Omental fat pad (tissue), 4 donors: ENCODE measurements at places on chromosomes 6 and 20. TPM values are rescaled to one million over a fixed set of nuclear protein-coding genes. Genes with fewer than 3 reads are reported as not detected.

CASP8AP2 gene
- total RNA-seq = 12.9 TPM

GRCh38 chr6:157552081-157552747, 171.2 kb downstream of the ZDHHC14 start:
- no peak for DNase-seq

- no peak for DNase-seq
Measured at GRCh38 chr6:167825332-167826229, 1.1 kb upstream of the AFDN start.

DEFB124 gene
- 2.7 TPM for total RNA-seq

SLC22A16 gene
- total RNA-seq = 0.84 TPM

ZBP1 gene
- 0.56 TPM for total RNA-seq

GRCh38 chr20:32050324-32050841, 1.7 kb upstream of the HCK start:
- DNase-seq = no peak

DNA sequence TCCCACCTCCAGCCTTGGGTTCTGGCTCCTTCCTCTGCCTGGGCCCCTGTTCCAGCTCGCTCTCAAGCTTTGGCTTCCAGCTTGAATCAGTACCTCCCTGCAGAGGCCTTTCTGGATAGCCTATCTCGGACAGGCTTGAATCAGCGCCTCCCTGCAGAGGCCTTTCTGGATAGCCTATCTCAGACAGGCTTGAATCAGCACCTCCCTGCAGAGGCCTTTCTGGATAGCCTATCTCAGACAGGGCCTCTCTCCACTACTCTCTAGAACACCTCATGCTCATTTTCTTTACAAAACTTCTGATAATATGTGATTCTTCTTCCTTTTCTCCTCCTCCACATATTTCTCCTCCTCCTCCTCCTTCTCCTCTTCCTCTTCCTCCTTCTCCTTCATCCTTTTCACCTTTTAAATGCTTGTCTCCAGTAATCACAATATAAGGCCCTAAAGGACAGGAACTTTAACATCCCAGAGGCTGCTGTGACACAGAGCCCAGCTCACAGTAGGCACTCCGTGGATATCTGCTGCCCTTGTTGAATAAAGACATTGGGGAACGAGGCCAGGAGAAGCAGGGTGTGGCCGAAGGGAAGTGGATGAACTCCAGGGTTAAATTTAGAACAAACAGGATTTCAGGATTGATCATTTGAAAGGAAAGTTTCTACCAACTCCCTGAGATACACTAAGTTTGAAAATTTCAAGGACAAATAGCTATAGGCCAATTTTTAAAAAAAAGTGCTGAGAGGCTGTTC, 9.3 kb upstream of the RPS6KA2 start:
- DNase-seq = no peak

HSPA1B gene
- total RNA-seq = 174 TPM

GRCh38 chr6:8113131-8113654, 10.8 kb upstream of the EEF1E1 start:
- DNase-seq = no peak

GRCh38 chr6:20688710-20689500, 154.6 kb downstream of the CDKAL1 start:
- no peak for DNase-seq

HLA-C gene
- total RNA-seq = 210 TPM

DNA sequence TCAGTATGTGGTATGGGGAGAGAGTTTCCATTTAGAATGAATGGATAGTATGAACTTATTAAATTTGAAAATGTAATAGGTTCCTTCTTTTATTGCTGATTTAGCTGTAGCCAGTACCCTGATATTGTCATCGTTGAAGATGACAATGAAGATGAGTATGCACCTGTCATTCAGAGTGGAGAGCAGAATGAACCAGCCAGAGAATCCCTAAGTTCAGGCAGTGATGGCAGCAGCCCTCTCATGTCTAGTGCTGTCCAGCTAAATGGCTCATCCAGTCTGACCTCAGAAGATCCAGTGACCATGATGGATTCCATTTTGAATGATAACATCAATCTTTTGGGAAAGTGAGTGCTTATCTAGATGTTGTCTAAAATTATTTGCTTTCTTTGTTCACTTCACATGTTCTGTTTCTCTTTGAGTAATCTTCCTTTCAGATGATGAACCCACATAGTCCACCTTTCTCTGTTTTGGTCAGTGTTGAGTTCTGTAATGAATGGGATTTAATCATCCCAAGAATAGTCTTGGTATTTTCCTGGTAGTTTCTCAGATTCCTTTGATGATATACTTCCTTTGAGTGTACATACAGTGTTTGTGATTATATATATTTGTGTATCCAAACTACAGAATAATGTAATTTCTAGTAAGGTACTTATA, 23.3 kb downstream of the HSF2 start:
- DNase-seq = no peak

SPATA25 gene
- 3.3 TPM for total RNA-seq

DNA sequence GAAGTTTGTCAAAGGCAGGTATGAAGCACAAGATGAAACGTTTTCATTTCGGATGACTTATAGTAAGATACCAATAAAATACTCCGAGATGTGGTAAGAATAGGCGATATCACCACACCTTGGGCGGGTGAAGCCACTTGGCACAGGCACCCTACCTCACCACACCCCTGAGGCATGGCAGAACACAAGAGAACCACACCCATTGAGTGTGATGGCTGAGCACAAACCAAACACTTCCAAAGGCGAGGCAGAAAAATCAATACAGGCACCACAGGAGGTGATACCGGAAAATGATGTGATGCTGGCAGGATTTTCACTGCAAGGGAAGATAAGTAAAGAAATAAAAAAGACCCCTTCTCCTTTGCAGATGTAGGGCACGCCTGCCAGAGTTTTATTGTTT, 332.9 kb upstream of the PRDM1 start:
- DNase-seq = no peak

TPD52L1 gene
- total RNA-seq = 71.8 TPM

GRCh38 chr20:22243067-22243466, 341.3 kb downstream of the FOXA2 start:
- DNase-seq = no peak

DNA sequence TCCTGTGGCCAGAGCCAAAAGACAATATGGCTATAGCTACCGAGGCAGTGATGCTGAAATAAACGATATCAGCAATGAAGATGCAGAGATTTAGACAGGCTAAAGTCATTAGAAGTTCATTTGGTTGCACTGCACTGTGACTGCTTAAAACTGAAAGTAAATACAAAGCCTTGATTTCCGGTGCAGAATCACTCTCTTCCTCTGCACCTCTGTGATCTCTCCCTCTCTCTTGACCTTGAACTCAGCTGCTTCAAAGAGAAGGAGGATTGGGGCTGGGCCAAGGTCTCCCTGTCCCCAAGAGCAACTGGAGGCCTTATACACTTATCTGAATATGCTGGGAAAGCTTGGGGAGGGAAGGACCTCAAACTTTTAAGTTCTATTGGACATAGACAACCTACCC, 34.6 kb upstream of the SPACA1 start:
- DNase-seq = no peak

- no peak for DNase-seq
Measured at GRCh38 chr20:10701607-10702006, 27.8 kb upstream of the JAG1 start.

DNA sequence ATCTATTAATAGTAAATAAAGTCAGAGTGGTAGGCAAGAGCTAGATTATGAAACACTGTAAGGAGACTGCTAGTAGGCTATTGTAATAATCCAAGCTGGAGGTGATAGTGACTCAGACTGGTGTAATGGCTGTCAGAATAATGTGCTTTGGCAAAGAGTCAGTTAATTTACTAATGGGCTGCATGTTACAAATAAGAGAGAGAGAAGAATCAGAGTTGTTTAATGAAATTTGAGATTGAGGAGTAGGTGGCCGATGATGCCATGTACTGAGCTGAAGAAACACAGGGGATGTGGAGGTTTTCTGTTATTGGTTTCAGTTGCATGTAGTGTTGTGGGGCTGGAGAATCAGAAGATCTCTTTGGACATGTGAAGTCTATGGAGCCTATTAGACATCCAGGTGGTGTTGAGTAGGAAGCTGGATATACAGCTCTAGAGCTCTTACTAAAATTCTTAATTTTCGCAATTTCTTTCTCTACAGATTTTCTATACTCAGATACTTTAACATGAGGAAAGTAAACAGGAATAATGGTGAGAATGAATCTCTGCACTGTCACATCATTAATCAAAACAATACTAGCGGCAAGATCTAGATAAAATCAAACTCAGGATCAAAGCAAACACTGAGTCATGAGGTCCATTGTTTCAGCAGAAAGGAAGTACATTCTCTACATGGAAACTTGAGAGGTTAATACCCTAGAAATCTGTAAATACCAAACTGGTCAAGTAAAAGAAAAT, 167.7 kb downstream of the SIM1 start:
- no peak for DNase-seq

EFCAB8 gene
- not detected for total RNA-seq

SLC17A1 gene
- total RNA-seq = not detected

- DNase-seq = no peak
Measured at GRCh38 chr6:86357877-86358276, 579.5 kb upstream of the HTR1E start.

DNA sequence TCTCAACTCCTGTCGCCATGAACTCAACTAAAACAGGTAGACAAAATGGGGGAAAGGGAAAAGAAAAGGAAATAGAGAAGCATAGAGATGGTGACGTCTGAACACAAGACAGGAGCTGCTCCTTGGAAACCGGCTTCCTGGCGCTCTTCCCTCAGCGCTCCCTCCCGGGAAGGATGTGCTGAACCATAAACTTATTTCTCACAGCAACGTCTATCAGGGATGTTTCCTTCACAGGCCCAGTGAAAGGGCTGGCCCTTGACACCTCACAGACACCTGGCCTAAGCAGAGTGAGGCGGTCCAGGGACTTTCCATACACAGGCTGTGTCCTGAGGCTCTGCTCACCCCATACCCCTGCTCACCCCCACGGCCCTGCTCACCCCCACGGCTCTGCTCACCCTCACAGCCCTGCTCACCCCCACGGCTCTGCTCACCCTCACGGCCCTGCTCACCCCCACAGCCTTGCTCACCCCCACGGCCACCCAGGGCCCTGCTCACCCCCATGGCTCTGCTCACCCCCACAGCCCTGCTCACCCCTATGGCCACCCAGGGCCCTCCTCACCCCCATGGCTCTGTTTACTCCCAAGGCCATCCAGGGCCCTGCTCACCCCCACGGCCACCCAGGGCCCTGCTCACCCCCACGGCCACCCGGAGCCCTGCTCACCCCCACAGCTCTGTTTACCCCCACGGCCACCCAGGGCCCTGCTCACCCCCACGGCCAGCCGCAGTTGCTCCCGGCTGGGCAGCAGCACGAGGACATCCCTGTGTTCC, 653 bp downstream of the FRMD1 start:
- no peak for DNase-seq

TNF gene
- total RNA-seq = not detected

DNA sequence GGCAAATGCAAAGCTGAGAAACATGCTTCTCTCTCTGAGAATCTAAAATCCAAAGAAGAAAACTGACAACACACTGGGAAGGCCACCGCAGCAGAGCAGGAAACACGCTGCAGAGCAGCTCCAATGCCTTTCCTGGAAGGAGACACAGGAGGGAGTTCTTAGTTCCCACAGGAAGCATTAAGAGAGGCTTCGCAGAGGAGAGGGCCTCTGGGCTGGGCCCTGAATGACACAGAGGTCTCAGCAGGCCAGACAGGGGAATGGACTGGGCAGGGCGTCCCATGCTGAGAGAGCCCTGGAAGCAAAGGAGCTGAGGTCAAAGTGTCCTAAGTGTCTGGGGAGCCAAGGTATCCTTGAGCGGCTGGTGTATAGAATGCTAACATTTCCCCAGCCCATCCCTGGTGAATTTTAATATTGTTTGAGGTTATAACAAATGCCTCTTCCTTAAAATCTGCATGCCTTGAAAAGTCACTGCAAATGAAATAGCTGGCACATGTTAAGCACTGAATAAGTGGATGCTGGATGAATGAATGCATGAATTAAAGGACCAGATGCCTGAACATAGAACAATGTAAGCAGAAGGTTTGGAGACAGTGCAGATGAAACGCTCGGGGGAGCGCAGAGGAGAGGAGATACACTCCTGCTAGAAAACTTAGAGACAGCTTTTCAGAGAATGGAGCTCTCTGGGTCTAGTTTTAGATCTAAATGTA, 110.0 kb upstream of the SYNDIG1 start:
- DNase-seq = no peak

GRCh38 chr6:17503051-17503450, 97.1 kb upstream of the FAM8A1 start:
- DNase-seq = no peak

PLG gene
- not detected for total RNA-seq

DNA sequence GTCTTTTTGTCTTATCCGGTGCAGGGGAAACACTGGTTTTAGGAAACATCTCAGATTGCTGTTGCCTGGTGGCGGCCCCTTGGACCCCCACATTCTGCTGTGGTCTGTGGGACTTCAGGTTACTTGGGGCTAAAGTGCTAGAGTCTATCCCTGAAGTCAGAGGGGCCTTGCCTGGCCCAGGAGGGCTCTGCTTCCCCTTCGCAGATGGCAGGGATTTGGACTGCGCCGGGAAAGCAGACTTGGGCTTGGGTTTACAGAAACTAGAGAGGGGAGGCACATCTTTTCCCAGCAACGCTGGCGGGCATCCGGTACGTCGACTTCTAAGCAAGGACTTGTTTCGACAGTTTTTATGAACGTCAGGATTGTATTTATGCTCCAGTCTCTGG, 17.5 kb downstream of the ZNF217 start:
- no peak for DNase-seq

- no peak for DNase-seq
Measured at GRCh38 chr20:35269055-35269781, 8.7 kb downstream of the MMP24OS start.

GRCh38 chr20:19314621-19315020, 102.2 kb downstream of the SLC24A3 start:
- DNase-seq = no peak

GRCh38 chr20:56423211-56423610, 11.2 kb downstream of the CASS4 start:
- no peak for DNase-seq

DNA sequence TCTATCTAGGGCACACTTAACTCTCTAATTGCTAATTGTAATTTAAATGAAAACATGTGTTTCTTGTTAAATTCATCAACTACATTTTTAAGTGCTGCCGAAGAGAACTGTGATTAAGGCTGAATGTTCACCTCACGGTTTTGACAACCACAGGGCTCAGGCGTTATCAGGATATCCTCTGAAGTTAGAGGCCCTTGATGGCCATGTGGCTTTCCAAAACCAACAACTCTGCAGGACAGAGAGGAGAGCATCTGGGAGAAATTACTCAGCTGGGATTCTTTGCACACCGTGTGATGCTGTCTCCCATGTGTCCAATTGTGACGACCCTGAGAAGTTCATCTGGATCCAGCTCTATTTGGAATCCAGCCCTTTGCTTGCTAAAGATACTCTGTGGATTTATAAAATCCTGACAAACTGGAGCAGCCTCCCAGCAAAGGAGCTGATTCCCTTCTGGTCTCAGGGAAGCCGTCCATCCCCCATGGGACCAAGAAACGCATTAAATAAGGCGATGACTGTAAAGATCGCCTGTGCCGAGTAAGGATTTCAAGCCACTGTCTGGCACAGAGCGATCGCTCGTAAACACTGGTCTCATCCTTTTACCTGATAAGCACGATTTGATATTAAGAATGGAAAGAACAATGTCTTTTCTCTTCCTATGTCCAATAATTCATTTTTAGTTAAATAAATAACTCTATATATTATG, 401.1 kb downstream of the CD83 start:
- DNase-seq = no peak

- no peak for DNase-seq
Measured at GRCh38 chr6:133985970-133986369, 32.9 kb downstream of the TBPL1 start.

HLA-DOA gene
- total RNA-seq = 20.8 TPM
